Dorsolateral prefrontal cortex (tissue), 122 donors: ENCODE measurements at places on chromosomes 3 and 15.
A peak's percentile ranks its signal among the peaks of the same experiment; 100 is the strongest.

DNA sequence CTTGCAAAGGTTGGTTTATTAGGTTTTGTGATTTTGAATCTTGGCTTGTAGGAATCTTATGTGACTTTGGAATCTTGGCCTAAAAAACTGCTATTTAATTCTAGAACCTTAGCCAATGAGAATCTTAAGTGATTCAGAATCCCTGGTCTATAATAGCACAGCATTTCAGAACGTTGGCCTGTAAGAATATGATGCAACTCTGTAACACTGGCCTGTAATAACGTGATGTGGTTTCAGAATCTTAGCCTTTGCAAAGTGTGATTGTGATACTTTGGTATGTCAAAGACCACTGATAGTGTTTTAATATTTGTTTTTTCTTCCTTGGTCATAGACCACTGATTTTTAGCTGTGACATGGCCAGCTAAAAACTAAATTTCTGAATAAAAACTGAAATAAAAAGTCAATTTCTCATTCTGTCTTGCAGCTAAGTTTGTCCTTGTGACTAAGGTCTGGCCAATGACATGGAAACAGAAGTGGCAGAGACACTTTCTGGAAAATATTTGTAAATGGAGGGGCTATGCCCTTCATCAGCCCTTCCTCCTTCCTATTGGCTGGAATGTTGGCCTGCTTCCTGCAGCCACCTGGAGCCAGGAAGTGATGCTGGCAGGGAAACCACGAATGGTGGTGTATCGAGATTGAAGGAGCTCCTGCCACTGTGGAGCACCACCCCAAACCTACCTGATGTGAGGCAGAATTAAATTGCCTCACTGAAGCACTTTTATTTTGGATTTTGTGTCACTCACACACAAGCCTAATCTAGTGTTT is 42.3 kb upstream of the CORO2B start:
- DNase-seq = no peak

DNA sequence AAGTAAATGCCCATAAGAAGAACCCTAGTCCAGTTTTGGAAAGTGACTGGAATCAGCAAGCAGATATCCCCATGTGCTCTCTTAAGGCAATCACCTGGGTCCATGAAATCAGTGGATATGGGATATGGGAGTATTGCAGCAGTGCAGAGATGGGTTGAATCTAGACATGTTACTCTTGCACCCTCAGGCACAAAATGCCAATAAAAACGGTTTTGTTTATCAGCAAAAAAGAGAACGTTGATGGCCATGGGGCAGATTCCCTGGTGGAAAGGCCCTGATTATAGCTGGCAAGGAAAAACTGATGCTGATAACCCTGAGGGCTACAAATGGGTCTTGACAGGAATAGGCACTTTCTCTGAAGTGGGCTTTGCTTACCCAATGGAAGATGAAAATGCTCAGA is 380.2 kb upstream of the SEMA6D start:
- no peak for DNase-seq

GRCh38 chr3:121869736-121870135 is 24.5 kb upstream of the SLC15A2 start:
- no peak for DNase-seq

DNA sequence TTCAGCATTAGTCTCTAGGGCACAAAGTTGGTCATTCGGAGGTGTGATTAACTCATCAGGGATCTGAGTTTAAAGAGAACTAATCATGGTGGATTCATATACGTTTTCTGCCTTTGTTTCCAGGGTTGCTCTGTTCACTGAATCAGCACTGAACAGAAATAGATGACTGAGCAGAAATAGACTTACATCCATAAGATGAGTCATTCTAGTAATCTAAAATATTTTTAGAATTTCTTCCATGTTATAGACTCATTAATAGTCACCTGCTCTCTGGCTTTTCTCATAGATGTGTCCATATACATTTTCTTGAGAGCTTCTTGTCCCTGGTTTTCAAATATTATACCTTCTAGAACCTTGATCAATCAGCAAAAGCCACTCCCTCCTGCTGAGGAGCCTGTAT is 837.6 kb upstream of the DPPA4 start:
- no peak for DNase-seq

GRCh38 chr15:56346414-56346813 is 18.8 kb upstream of the TEX9 start:
- no peak for DNase-seq

- DNase-seq = peak; percentile 59
Measured at GRCh38 chr15:83474578-83474977, 27.4 kb downstream of the SH3GL3 start.

DNA sequence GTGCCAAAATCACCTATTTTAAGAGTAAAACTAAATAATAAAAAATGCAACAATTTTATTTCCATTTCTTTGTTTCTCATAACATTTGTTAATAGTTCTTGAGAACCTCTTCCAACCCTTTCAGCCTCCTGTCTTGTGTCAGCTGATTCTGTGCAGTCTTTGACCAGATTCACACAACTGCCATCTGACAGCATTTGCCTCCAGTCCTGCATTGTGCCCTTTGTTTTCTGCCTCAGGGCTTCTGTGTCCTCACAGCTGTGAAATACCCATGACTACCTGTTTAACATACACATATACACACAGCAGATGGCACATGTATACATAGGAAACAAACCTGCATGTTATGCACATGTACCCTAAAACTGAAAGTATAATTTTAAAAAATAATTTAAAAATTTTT is 13.2 kb upstream of the CNTN6 start:
- DNase-seq = no peak

- peak; percentile 77 for DNase-seq
Measured at GRCh38 chr15:43518197-43518761, 871 bp downstream of the MAP1A start.

DNA sequence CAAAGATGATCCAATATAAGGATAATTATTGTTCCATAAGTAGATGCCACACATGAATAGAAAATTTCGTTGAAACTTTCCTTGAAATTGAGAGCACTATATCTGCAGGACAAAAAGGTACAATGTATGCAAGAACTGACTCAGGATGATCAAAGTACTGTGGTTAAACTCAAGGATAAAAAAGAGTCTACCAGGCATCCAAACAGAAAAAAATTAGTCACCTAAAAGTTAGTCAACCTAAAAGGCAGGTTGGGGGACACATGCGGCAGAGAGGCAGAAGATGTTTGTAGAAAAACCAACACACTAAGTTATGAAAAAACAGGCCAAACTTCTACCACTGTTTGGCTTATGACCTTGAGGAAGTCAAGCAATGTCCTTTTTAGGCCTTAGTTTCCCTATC is 68.7 kb downstream of the GSK3B start:
- no peak for DNase-seq

- DNase-seq = no peak
Measured at GRCh38 chr3:115139072-115139471, 8.0 kb downstream of the ZBTB20 start.

- no peak for DNase-seq
Measured at GRCh38 chr15:69591905-69592508, 139.4 kb downstream of the RPLP1 start.

DNA sequence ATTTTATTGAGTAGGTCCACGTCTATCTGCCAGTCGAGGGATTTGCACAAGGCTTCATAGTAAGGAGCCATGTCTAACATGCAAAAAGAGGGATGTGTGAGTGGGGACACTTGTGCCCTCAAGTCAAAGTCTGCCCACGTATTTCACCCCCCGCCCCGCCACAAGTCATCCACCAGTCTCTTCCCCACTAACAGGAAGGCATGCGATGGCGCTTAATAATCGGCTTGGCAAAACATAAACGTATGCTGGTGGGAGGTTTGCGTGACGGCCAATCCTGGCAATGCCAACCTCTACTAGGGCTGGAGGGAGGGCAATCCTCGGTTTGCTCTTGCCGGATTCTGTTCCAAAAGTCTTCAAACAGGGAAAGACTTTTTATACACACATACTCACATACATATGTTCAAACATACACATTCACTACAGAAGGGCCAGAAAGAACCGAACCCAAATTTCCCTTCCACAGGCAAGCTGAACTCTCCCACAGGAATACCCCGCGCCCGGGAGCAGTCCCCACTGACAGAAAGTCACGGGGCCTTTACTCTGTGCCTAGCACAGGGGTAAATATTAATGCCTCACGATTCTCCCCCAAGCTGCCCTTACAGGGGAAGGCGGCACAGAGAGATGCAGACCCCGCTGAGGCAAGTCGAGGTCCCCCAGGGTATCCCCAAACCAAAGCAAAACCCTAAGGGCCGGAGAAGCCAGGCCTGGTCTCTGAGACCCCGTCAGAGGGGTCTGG is 675 bp downstream of the PSMD6 start:
- DNase-seq = no peak

DNA sequence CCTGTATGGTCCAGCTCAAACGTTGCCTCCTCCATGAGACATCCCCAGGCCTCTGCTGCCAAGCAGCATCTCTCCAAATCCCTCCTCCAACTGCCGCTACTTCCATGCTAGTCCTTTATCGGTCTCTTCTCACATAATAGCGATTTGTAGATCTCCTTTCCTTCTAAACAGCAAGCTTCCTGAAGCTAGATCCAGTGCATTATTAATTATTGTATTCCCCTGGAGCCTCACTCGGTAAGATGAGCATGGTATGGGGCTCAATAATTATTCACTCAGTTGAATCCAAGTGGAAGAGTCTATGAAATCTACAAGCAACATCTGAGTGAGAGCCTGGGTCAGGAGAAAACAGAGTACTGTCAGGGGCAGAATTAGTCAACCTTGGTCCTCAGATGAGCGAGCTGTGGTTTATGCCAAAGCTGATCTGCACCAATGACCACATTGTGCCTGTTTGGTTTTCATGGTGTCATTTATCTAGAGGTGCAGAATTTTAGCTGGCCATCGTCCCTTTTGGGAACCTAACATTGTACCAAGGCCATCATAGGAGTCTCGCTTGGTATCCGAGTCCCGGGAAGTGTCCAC is 93.8 kb upstream of the UBE2E1 start:
- no peak for DNase-seq

DNA sequence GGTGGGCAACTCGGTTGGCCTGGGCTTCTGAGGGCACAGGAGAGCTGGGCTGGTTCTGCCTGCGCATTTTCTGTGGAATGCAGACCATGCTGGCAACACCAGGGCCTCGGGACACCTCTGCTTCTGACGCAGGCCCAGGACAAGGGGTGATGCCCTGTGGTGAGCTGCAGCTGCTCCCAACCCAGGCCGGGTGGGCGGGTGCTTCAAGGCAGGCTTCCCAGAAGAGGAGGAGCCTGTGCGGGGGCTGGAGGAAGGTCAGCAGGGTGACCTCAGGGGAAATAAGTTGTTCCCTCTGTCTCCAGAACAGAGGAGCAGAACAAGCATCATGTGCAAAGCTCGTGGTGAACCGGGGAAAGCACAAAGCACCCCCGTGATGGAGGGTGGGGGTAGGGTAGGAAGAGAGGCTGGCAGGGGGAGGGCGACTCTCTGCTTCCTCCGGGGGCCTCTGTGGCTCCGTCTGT is 11.0 kb upstream of the PLXNA1 start:
- DNase-seq = no peak

GRCh38 chr3:152728231-152728980 is 106.5 kb upstream of the P2RY1 start:
- no peak for DNase-seq

DNA sequence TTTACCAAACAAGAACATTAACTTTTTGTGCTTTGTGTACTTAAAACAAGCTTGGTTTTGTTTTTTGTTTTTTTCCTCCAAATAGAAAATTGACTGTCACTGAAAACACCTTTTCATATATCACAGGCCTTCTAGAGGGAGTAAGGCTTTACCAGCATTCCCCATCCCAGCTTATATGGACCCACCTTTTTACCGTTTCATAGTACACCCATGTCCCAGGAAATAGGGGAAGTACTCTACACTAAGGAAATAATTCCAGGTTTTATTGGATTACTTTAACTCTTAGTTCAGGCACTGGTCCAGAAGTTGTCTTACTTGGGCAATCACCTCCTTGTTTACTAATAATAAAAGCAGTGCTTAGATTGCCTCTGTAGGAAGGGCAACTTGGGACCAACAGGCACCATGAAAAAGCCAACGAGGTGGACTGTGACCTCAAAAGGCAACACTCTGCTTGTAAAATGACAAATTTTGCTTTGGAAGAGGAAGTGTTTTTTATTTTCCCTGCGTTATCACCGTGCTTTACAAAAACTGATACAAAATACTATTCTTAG is 26.2 kb downstream of the HMG20A start:
- DNase-seq = no peak

GRCh38 chr3:170528726-170529125 is 57.1 kb downstream of the SLC7A14 start:
- no peak for DNase-seq

DNA sequence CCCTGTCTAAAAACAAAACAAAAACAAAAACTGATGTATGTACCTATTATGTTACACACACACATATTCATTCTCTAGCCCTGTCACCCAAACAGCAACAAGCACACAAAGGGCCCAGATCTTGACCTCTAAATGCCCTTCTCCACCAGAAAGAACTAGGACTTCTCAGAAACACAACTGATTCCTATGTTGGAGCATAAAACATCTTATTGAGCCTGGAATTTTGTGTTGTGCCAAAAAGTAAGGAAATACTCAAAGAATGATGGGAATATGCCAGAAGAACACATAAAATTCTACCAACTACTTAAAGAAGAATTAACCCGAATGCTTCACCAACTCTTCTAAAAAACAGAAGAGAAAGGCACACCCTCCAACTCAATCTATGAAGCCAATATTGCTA is 66.7 kb upstream of the OCA2 start:
- DNase-seq = no peak

GRCh38 chr3:89300981-89301380 is 193.6 kb downstream of the EPHA3 start:
- no peak for DNase-seq

GRCh38 chr3:179236669-179237301 is 14.1 kb downstream of the KCNMB3 start:
- DNase-seq = no peak

DNA sequence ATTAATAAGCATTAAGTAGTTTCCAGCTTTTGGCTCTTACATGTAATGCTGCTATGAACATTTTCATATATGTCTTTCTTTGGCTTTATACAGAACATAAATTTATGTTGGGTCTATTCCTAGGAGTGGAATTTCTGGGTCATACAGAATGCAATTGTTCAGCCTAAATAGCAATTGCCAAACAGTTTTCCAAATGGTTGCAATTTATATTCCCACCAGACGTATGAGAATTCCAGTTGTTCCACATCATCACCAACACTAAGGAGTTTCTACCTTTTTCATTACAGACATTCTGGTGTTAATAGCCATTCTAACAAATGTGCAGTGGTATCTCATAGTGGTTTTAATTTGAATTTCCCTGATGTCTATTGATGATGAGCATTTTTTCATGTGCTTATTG is 160.1 kb upstream of the TMC3 start:
- no peak for DNase-seq

DNA sequence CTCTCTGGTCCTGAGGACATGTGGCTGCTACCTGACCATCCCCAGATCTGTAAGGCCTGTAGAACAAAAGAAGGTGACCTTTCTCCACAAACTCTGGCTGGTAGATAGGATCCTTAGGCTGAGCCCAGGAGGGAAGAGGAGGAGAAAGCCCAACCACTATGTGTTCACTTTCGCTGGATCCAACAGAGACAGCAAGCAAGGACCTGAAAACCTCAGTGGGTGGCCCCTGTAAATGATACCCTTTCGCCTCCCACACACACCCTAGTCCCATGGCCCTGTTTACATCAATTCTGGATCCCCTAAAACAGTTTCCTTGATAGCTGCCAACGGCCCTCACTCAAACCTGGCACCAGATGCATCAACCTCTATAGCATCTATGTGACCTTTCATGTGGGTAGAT is 22.4 kb downstream of the CCDC12 start:
- DNase-seq = no peak
